ENCODE measurements at places on chromosomes 3 and 15. TPM values are rescaled to one million over a fixed set of nuclear protein-coding genes. Genes with fewer than 3 reads are reported as not detected.

Gene IGSF10
- total RNA-seq, result not detected

- no peak for DNase-seq
These were observed 365.1 kb upstream of the SLCO3A1 start for GRCh38 chr15:91488452-91488851.

Gene EFCC1
- 0.18 TPM for total RNA-seq

Gene GJD2
- not detected for total RNA-seq

Gene GOLGA8Q
- total RNA-seq, result 0.82 TPM

DNA sequence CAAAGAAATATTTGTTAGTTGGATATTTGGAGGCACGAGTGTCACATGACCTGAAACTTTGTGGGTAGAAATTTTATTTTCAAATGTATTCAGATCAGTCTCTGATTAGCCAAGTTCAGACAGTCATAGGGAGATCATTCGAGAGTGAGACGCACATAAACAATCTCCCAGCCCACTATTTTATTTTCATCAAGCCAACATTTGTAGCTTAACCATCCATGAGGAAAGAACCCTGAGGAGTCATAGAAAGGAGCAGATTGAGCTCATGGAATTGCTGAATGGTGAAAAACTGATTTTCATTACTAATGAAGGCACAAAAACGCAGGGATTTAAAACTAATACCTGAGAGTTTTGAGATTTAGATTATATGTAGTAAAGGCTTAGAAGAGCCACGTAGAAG is 548.7 kb downstream of the NSUN3 start:
- no peak for DNase-seq

Gene ANKRD28
- total RNA-seq, result 31.2 TPM

Gene HYKK
- 2.1 TPM for total RNA-seq

- no peak for DNase-seq
These were observed 66.8 kb downstream of the CHRNA7 start for GRCh38 chr15:32096916-32097617.

Gene STARD9
- 4.2 TPM for total RNA-seq

- DNase-seq, result no peak
These were observed 225.2 kb downstream of the WDR72 start for GRCh38 chr15:53534105-53534839.

Gene IL17RD
- 0.04 TPM for total RNA-seq

- no peak for DNase-seq
These were observed 116.1 kb upstream of the CMC1 start for GRCh38 chr3:28125342-28125741.

GRCh38 chr15:39478996-39479395 is 101.9 kb upstream of the THBS1 start:
- DNase-seq, result no peak

Gene HOMER2
- 3.1 TPM for total RNA-seq

Gene GHSR
- total RNA-seq, result not detected

DNA sequence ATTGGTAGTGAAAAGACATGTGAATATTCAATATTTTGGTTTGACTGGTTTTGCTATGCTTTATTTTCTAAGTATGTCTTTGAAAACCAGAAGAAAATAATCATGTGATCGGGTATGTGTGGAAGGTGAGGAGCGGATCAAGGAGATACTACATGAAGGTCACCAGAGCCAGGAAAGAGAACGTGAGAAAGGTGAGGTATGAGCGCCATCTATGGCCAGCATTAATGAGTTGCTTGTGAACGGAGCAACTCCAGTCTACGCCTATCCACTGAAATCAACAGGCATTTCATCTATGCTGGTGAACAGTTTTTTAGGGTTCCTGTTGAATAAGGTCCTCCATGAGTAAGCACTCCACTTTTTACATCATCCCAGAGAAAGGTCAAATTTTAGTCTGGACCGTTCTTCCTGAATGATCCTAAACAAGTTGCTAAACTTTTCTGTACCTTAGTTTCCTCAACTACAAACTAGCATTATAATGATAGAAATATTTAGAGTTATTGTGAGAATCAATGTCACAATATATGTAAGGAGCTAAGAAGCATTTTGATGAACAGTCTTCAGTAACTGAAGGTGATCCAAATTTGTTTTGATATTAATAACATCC is 1435.2 kb upstream of the CADM2 start:
- peak; percentile 1 for DNase-seq

Gene SLC51B
- total RNA-seq, result not detected

Gene CHRM5
- total RNA-seq, result not detected

DNA sequence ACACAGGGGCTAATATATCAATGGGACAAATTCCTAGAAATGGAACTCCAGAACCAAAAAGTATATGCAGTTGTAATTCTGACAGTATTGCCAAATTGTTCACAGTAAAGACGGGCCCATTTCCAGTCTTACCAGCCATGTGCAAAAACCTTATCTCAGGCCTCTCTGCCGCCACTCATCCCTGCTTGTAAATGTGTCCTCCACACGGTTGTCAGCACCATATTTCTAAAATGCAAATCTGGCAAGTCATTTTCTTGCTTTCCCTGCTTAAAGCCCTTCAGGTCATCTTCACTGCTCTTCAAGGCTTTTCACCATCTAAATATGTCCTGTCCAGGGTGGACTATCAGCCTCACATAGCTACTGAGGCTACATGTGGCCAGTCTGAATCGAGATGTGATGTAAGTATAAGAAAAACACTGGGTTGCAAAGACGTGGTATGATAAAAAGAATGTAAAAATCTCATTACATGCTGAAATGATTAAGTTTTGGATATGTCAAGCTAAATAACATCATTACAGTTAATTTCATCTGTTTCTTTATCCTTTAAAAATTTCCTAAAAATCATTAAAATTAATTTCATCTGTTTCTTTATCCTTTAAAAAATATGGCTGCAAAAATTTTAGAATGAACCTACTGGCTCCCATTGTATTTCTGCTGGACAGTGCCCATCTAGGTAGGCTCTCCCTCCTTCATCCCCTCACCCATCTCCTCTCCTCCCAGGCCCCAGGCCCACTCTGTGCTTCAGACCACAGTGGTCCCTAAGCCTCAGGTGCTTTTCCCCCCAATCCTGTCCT is 980 bp downstream of the PARP9 start:
- DNase-seq, result no peak

All from activated naive CD8-positive, alpha-beta T cell treated with anti-CD3 and anti-CD28 coated beads for 36 hours (primary cell).